ENCODE measurements at places on chromosomes 6 and 20.

GRCh38 chr6:43172104-43173007 is 1.3 kb downstream of the SRF start:
- peak; percentile 28 for DNase-seq

DNA sequence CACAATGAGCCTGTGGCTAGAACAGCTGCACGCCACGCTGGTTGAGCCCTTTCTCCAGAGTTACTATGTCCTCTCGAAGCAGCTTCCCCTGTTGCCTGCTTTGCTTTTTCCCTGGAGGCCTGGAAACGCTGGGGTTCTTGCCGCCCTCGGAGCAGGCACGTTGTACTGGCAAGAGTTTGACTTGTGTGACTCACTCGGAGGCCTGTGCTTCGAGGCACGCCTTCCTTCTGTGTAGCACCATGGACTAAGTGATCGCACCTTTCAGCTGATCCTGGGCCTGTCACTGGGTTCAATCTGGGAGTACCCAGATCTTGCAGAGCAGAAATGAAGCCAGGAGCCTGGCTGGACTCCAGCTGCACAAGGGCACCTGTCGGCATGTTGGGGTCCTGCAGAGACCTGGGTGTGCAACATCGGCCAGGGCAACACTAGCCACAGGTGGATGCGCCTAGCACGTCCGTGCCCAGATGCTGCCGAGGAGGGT is 5.2 kb downstream of the INSM1 start:
- DNase-seq = peak; percentile 47

GRCh38 chr20:44698351-44698750 is 16.8 kb upstream of the CCN5 start:
- no peak for DNase-seq

DNA sequence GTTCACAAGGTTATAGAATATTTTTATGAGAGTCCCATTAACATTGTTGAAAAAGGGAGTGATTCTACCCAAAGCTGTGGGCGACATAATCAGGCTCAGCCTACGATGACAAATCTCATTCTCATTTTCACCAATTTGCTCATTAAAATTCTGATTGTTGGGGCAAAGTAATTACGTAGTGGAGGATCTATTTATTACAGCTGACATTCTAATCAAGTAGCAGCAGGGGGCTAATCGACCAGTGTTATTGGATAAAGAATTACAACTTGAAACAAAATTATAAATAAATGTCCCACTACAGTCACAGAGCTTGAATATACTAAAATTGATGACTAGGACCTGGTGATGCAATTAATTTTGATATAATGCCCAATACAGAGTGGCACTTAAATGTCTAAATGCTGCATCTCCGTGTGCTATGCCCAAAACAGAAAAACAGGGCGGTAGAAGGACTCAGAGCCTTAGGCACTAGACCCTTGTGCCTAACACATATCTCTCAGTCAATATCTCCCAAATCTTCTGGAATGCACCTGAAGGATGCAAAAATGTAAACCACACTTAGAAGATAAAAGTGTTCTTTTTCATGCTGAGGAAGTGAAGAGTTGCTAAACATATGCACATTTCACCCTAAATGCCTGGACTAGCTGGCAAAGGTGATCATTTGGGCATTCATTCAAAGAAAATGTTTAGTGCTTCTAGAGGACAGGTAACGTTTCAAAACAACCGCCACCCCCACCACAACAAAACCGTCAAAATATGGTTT is 88.3 kb downstream of the CD24 start:
- no peak for DNase-seq

GRCh38 chr20:43983359-43983758 is 68.7 kb downstream of the TOX2 start:
- DNase-seq = no peak

DNA sequence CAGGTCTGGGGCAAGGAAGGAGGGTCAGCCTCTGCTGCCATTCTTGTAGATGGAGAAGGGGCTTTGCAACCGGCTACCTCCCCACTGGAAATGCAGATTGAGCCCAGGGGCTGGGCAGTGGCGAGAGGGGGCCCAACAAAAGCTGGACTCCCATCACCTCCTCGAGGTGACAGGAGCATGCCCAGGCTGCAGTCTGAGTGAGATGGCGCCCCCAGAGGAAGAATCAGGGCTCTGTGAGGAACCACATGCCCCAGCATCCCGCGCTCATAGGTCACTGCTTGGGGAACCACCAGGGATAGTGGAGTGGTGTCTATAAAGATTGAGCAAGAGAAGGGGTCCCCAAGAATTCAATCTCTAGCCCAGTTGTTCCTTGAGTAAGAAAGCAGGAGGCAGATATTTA is 31.6 kb upstream of the NEDD9 start:
- no peak for DNase-seq

GRCh38 chr20:62795023-62795761 is 1.1 kb upstream of the MRGBP start:
- peak; percentile 29 for DNase-seq

- no peak for DNase-seq
These were observed 865.3 kb upstream of the GJE1 start for GRCh38 chr6:141267420-141267819.

- DNase-seq = no peak
These were observed 49.6 kb upstream of the GFRAL start for GRCh38 chr6:55277646-55278045.

GRCh38 chr20:36959242-36959641 is 7.7 kb upstream of the SAMHD1 start:
- no peak for DNase-seq

DNA sequence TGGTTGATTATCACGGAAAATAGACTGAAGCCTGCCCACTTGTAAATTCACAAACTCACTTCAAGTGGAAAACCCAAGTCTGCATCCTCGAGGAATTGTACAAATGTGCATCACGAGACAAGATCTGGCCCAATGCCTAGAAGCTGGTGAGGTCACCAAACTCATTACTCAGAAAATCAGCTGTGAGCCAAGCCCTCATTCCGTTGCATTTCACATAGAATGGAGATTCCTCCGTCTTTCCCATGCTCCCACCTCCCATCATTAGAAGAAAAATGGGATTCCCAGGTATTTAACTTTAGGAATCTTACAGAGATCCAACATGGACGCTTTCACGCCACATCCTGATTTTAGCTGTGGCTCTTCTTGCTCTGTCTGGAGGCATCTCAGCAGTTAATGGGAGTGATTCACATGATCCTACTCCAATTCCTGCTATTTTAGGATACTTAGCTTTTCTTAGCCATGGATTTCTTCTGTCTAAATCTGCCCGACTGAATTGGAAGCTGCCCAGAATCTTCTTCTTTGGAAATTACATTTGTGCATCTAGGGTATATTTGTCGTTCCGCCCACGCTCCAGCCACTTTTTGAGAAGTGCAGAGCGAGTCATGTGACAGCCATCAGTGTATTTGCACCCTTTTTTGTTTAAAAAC is 68.7 kb upstream of the STMND1 start:
- peak; percentile 93 for DNase-seq

DNA sequence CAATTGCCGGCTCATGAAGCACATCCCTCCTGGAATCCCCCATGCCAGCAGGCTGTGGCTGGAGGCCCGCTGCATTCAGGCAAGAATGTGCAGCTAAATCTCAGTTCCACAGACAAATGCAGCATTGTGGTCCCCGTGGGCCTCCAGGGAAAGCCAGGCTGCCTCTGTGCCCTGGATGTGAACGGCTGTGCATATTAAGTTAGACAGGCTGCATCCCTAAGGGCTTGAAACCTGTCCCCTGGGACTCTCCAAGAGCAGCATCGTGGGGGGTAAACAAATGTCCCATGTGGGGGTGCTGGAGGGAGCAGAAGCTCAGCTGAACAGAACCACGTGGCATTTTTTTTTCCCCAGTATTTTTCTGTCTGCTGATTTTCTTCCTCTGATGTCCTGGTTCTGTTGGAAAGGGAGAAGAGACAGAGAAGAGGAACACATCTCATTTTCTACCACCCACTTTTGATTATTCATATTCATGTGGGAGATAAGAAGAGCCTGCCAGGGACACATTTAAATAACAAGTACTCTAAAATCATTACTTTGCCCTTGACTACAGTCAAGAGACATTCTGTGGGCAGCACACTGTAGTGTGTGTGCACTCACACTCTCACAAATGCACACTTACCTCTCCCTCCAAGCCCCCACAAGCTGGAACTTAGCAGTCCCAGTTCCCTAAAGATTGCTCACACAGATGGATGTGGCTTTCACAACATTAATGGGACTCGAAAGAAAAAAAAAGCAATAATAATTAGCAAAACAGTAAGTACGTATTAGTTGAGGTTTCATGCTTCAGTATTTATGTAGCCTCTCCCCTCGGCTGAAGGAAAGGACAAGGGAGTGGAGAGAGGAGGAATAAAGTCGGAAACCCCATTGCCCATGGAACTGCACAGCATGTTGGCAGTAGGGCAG is 16.9 kb downstream of the GFOD1 start:
- no peak for DNase-seq

DNA sequence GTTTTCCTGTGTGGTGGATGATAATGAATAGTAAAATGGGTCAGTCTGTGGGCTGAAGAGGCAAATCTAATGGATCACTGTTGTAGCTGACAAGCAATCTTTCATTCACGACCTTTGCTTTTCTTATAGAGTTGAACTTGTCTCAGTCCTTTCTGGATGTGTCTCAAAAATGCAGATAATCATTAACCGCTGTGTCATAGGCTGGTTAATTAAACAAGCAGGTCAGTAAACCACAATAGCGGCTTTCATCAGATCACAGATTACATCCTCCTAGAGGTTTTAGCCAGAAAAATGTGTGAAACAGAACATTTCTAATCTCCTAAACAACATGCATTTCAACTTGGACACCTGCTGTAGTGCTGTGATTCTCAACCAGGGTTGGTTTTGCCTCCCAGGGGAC is 2.5 kb upstream of the METTL24 start:
- DNase-seq = no peak

- DNase-seq = no peak
These were observed 440.1 kb downstream of the PREX1 start for GRCh38 chr20:48387675-48388074.

- DNase-seq = no peak
These were observed 48.5 kb downstream of the SLC22A1 start for GRCh38 chr6:160170018-160170680.

DNA sequence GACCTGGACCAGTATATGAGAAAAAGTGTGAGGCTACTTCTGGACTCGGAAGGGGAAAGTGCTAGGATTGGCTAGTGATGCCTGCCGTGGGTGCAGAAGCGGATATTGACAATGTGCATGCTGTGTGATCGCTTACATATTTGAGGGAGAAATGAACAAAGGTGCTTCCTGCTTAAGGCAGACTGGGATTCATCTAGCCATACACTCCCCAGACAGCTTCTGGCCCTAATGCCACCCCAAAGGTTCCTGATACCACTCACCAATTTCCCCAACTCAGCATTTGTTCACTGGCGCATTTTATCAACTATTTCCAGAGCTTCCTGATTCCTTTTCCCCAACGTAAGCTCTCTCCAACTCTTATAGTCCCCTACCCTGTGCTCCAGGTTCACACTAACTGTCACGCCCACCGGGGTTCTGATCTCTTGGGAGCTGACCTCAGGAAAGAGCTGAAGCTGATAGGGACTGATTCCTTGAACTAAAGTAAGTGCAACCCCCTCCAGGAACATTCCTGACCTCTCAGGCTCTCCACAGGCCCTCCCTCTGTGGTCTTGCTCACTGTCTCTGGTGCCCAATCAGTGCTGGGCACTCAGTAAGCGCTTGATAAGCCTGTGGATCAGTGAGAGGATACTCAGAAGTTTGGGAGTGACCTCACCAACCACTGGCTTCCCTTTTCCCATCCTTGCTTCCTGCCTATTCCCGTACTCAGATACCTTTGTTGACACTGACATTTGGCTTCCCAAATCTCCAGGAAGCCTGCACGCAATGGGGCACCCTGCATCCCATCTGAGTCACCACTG is 73.3 kb downstream of the MRPL14 start:
- DNase-seq = peak; percentile 87

DNA sequence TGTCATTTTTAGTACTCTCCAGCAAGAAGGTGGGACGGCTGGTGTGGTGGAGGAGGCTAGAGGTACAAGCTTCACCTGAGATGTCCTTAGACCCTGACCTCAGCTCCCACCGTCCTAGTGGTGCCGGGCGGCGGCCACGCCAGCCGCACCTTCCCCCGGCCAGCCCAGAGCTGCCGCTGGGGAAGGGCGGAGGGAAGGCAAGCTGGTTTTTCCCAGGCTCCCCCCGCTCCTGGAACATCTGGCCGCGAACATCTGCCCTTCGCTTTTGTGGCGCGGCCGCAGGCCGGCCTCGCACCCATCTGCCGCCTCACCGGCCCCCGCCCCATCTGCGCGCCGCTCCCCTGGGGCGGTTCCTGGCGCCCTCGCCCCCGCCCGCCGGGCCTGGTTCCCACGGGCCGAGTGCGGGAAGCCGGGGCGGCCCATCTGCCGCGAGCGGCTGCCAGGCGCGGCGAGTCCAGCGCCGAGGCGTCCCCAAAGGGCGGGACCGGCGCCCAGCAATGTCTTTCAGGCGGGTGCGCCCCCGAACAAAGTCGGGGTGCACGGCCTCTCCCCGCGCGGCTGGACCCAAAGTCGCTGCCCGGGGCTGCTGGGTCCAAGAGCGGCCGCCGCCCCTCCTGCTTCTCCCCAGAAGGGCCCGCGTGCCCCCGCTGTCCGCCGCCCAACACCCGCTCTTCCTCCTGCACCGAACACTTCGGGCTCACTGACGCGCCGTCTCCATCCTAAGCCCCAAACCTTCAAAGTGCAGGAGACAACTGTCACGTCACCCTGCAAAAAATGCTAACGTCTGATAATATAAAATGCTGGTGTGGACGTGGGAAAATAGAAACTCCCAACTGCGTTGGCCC is 17.3 kb upstream of the ID1 start:
- no peak for DNase-seq

GRCh38 chr6:7742223-7742785 is 16.4 kb downstream of the BMP6 start:
- DNase-seq = no peak

- DNase-seq = no peak
These were observed 5.0 kb downstream of the MPC1 start for GRCh38 chr6:166377721-166378120.

GRCh38 chr20:12219798-12220197 is 302.1 kb downstream of the BTBD3 start:
- DNase-seq = no peak

GRCh38 chr20:50911716-50912115 is 19.5 kb downstream of the ADNP start:
- DNase-seq = no peak

GRCh38 chr20:22825076-22825475 is 210.0 kb upstream of the SSTR4 start:
- DNase-seq = peak; percentile 58

- no peak for DNase-seq
These were observed 147.7 kb downstream of the KCNQ5 start for GRCh38 chr6:72769459-72770125.

GRCh38 chr20:40675599-40676221 is 13.3 kb downstream of the MAFB start:
- DNase-seq = no peak
